ENCODE measurements at places on chromosomes 16 and 17. TPM values are rescaled to one million over a fixed set of nuclear protein-coding genes. Genes with fewer than 3 reads are reported as not detected.

CCDC40 gene
- total RNA-seq = 3.6 TPM

TXNDC11 gene
- 32.8 TPM for total RNA-seq

NPIPA8 gene
- total RNA-seq = 12.5 TPM

WFDC1 gene
- total RNA-seq = not detected

ATAD5 gene
- 27.8 TPM for total RNA-seq

TLCD3B gene
- total RNA-seq = 0.84 TPM

ENO3 gene
- 29.4 TPM for total RNA-seq

CRYM gene
- total RNA-seq = not detected

- H3K36me3 ChIP-seq = no peaks in the 10 kb centered on the region
- no peaks in the 10 kb centered on the region for H3K4me1 ChIP-seq
- DNase-seq = no peak
- H3K27me3 ChIP-seq = no peaks in the 10 kb centered on the region
- H3K27ac ChIP-seq = no peak overlapping the region
- no peak overlapping the region for H3K4me3 ChIP-seq
These were observed 27.5 kb downstream of the PIMREG start for GRCh38 chr17:6471531-6472465.

- H3K27me3 ChIP-seq = no peaks in the 10 kb centered on the region
- H3K4me3 ChIP-seq = no peak overlapping the region
- H3K36me3 ChIP-seq = no peaks in the 10 kb centered on the region
- no peak for DNase-seq
- H3K4me1 ChIP-seq = no peaks in the 10 kb centered on the region
These were observed 252.4 kb downstream of the GRIN2A start for GRCh38 chr16:9929836-9930235.

DNA sequence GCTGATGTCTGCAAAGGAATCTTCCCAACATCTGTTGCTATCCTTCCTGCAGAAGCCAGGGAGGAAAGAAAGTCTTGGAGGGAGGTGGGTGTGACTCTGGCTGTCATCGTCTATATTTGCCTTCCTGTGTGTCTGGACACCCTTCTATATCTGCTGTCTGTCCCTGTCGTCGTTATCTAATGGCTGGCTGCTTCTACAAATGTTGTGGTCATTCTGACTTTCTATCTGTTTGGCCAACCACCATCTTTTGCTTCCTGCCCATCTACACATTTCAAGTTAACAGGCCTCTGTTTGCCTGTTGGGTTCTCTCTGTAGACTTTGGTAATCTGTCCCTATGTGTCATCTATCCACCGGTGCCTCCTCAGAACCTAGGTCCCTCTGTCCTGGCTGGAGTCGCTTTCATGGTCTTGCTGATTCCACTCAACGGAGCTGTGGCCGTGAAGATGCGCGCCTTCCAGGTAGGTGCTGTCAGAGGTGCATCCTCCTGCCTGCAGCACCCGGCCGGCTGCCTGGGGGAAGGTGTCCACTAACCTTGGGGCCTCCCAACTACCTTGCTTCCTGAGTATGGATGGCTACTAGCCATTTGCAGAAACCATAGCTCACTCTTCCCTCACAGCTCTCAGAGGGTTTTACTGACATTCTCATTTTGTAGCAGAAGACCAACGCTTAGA lies 30.2 kb downstream of the ABCC3 start:
- H3K27ac ChIP-seq = no peak overlapping the region
- no peaks in the 10 kb centered on the region for H3K36me3 ChIP-seq
- no peak for DNase-seq
- H3K27me3 ChIP-seq = no peaks in the 10 kb centered on the region
- no peaks in the 10 kb centered on the region for H3K4me1 ChIP-seq

- no peaks in the 10 kb centered on the region for H3K27me3 ChIP-seq
- DNase-seq = no peak
- peaks cover 13% of the 10 kb centered on the region for H3K4me1 ChIP-seq
- no peak overlapping the region for H3K4me3 ChIP-seq
- no peak overlapping the region for H3K27ac ChIP-seq
These were observed 21.2 kb upstream of the BCAS3 start for GRCh38 chr17:60656499-60656898.

GRCh38 chr17:70857351-70857750 lies 688.0 kb downstream of the KCNJ2 start:
- DNase-seq = no peak
- no peak overlapping the region for H3K4me3 ChIP-seq
- no peaks in the 10 kb centered on the region for H3K27me3 ChIP-seq

GRCh38 chr17:32575852-32576251 lies 89.1 kb downstream of the CDK5R1 start:
- no peak for DNase-seq
- no peaks in the 10 kb centered on the region for H3K27me3 ChIP-seq
- peaks cover 10% of the 10 kb centered on the region for H3K4me1 ChIP-seq

- H3K4me1 ChIP-seq = no peaks in the 10 kb centered on the region
- peaks cover 14% of the 10 kb centered on the region for H3K36me3 ChIP-seq
- H3K4me3 ChIP-seq = no peak overlapping the region
- H3K27ac ChIP-seq = no peak overlapping the region
These were observed 22.0 kb upstream of the PHLPP2 start for GRCh38 chr16:71746442-71747046.

DNA sequence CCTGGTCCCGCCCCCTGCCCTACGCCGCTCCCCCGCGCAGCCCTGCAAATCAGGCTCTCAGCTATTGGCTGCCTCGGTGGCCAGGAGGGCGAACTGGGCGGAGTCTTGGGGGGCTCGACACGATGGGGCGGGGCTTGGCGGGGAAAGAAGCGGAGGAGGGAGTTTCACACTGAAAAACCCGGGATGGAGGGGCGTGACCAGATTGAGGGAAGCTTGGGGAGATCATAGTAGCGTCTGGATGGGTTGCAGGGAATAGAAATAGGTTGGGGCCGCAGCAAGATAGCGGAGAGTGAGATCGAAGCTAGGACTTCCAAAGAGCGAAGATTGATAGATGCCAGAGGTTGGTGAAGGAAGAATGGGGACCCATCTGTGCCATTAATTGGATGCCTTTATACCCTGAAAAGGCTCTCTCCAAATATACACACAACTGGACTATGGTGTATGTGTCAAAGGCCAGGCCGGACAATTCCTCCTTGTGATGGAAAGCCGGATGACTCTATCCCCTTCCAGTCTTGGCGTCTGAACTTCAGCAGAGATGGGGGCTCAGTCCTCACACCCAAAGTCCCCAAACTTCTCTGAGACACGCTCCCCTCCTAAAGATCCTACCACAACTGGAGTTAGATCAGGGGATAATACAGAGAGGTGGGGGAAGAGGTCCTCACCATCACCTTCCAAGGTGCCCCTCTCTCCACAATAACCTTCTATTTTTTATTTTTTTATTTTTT lies 376 bp upstream of the STAC2 start:
- peak overlapping the region; percentile 17 for H3K4me3 ChIP-seq
- peak; percentile 68 for DNase-seq
- no peak overlapping the region for H3K27ac ChIP-seq
- no peaks in the 10 kb centered on the region for H3K36me3 ChIP-seq

DNA sequence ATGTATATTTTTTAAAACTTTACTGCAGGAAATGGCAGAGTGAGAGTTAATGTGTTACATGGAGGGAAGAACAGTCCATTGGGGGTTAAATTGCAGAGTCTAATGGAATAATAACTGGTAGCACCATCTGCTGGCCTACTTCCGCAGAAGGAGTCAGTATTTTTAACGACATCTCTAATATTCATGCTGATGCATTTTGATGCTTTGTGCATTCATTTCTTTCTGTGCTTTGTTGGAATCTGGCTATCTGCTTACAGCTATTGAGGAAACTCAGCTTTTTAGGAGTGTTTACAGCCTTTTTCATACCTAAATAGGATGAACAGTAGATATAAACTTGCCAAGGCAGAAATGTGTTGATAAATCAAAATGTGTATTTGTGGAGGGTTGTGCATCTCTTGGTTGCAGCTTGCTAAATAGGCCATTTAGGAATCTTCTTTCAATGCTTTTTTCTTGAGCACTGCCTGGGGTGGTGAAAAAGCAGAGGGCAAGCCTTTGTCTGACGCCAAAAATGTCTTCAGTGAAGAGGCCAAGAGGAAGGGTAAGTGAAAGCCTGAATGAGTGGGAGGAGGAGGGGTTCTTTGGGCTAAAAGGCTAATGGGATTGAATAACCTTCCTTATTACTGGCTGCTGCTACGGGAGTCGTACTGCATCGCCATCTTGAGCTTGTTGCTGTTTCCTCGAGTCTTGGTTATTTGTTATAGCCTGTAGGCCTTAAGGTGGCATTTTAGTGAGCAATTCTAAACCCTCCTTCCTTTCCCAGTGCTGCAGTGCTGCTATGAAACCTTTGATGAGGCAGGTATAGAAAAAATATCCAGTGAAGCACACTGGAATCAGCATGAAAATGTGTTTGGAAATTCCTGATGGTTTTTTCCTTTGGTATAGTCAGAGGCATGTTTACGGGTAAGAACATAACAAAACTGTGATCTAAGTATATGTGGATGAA lies 153.3 kb downstream of the CHD9 start:
- no peaks in the 10 kb centered on the region for H3K27me3 ChIP-seq
- no peak for DNase-seq
- H3K27ac ChIP-seq = peak overlapping the region; percentile 68
- H3K4me1 ChIP-seq = peaks cover 7% of the 10 kb centered on the region
- no peaks in the 10 kb centered on the region for H3K36me3 ChIP-seq

DNA sequence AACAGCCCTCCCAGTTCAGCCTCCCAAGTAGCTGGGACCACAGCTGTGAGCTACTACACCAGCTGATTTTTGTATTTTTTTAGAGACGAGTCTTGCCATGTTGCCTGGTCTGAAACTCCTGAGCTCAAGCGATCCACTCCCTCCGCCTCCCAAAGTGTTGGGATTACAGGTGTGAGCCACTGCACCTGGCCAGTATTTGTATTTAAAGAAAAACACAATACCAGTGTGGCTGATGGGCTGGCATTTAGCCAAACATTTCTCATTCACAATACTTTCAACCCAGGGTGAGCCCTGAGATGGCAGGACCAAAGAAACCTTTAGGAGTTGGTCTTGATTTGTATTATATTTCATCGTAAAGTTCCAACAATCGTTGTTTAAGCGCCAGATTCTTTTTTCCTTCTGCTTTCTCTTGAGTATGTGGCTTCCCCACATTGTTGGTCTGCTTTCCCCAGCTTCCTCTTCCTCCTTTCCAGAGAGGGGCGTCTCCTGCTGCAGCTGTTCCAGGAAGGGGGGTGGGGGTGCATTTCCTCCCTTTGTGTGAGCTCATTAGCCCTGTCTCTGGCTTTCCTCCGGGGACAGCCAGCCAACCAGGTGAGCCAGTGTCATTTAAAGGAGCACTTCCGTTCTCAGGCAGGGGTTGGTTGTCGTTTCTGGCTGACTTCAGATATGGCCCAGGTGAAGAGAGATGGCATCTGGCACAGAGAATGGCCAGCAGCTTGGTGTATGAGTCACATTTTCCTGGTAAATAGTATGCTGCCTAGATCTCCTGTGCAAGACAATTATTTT lies 79.9 kb downstream of the GPRC5B start:
- no peak for DNase-seq
- H3K27me3 ChIP-seq = no peaks in the 10 kb centered on the region
- peaks cover 14% of the 10 kb centered on the region for H3K4me1 ChIP-seq
- no peaks in the 10 kb centered on the region for H3K36me3 ChIP-seq
- no peak overlapping the region for H3K27ac ChIP-seq

GRCh38 chr16:66524601-66525164 lies 25.2 kb downstream of the TK2 start:
- H3K27me3 ChIP-seq = no peaks in the 10 kb centered on the region
- H3K4me3 ChIP-seq = peak overlapping the region; percentile 35
- peak; percentile 10 for DNase-seq
- no peak overlapping the region for H3K27ac ChIP-seq
- no peaks in the 10 kb centered on the region for H3K36me3 ChIP-seq
- H3K4me1 ChIP-seq = peaks cover 68% of the 10 kb centered on the region

GRCh38 chr17:80122926-80123505 lies 21.6 kb downstream of the GAA start:
- no peak overlapping the region for H3K27ac ChIP-seq
- peaks cover 5% of the 10 kb centered on the region for H3K27me3 ChIP-seq
- no peaks in the 10 kb centered on the region for H3K36me3 ChIP-seq
- H3K4me1 ChIP-seq = no peaks in the 10 kb centered on the region
- DNase-seq = no peak
- H3K4me3 ChIP-seq = no peak overlapping the region

- DNase-seq = no peak
- no peaks in the 10 kb centered on the region for H3K27me3 ChIP-seq
- no peaks in the 10 kb centered on the region for H3K4me1 ChIP-seq
- H3K4me3 ChIP-seq = no peak overlapping the region
- no peaks in the 10 kb centered on the region for H3K36me3 ChIP-seq
- no peak overlapping the region for H3K27ac ChIP-seq
These were observed 89.8 kb downstream of the KATNIP start for GRCh38 chr16:27639561-27640276.

- no peak for DNase-seq
- H3K27me3 ChIP-seq = no peaks in the 10 kb centered on the region
- H3K4me1 ChIP-seq = no peaks in the 10 kb centered on the region
These were observed 9.4 kb downstream of the TOX3 start for GRCh38 chr16:52537516-52537915.

GRCh38 chr16:19184823-19185509 lies 16.9 kb downstream of the SYT17 start:
- no peak overlapping the region for H3K4me3 ChIP-seq
- no peaks in the 10 kb centered on the region for H3K36me3 ChIP-seq
- H3K27me3 ChIP-seq = no peaks in the 10 kb centered on the region
- no peak for DNase-seq

GRCh38 chr17:31387438-31387837 lies 4.0 kb upstream of the RAB11FIP4 start:
- peaks cover 12% of the 10 kb centered on the region for H3K27me3 ChIP-seq
- DNase-seq = no peak
- no peaks in the 10 kb centered on the region for H3K36me3 ChIP-seq
- no peak overlapping the region for H3K4me3 ChIP-seq

GRCh38 chr17:16939606-16940115 lies 32.3 kb downstream of the TNFRSF13B start:
- H3K36me3 ChIP-seq = no peaks in the 10 kb centered on the region
- H3K27ac ChIP-seq = no peak overlapping the region
- no peaks in the 10 kb centered on the region for H3K27me3 ChIP-seq

DNA sequence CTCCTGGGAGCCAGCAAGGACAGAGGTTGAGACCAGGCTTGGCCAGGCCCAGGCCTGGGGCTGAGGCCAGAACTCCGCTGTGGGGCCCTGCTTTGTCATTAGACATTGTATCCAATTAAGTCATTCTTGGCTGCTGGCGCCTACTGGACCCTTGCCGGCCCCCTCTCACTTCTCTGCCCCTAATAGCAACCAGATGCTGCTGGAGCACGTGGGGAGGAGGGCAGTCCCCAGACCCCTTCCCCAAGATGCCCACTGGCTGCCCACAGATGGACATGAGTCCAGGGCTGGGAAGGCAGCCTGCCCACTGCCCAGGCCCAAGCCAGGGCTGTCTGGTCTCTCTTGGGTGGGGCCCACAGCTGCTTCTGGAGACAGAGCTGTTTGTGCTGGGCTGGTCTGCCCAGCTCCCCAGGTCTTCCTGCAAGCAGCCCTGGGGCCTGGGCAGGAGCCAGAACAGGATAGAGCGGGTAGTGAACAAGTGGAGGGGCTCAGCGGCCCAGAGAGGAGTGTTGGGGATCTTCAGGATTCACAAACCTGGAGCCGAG lies 7.8 kb downstream of the PLXDC1 start:
- no peak overlapping the region for H3K27ac ChIP-seq
- H3K4me1 ChIP-seq = no peaks in the 10 kb centered on the region
- DNase-seq = no peak
- no peak overlapping the region for H3K4me3 ChIP-seq
